Stimulated activated CD4-positive, alpha-beta T cell treated with anti-CD3 and anti-CD28 coated beads, Interleukin-1b, Interleukin-23, amount 100 ng/mL, for 1 hour (primary cell): ENCODE measurements at places on chromosomes 16 and 17.

DNA sequence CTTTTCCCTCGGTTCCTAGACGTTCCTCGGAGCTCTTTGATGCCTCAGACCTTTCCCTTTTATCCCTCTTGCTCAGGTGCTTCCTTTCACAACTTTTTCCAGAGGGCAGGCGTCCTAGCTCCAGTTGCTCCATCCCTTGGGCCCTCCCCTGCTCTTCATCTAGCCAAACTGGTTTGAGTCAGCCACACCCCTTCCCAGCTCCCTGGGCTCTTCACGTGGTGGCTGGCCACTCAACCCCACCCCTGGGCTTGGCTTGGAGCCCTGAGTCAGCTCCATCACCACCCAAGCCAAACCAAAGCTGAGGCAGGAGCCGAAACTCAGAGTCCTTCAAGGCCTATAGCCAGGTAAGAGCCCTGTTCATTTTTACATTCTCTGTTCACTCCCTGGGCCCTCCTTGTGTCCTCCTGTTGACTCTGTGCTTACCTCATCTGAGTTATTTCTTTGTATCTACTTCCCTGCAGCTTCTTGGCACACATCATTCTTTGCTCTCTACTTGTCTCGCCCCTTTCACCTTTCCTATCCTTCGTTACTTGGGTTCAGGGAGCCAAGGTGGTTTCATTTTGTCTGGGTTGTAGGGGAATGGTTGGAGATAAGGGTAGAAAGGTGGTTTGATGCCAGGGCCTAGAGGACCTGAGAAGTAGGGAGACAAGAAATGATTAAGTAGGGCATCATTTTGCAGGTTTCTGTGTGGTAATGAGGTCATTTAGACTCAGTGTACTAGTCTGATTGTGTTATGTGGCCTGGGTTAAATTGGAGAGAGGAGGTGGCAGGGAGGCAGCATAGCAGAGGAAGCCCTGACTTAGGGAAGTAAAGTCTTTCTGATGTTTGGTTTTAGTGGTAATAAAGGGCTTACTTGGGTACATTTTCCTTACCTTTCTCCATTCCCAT lies 7.6 kb upstream of the PHKG2 start:
- DNase-seq: no peak

GRCh38 chr17:33240362-33240761 lies 52.7 kb downstream of the ASIC2 start:
- DNase-seq: no peak

- DNase-seq: no peak
Measured at GRCh38 chr16:89315271-89315670, 97.8 kb downstream of the ZNF778 start.

- no peak for DNase-seq
Measured at GRCh38 chr17:57888311-57889216, 38.7 kb upstream of the MRPS23 start.

- DNase-seq: no peak
Measured at GRCh38 chr17:62030264-62030663, 34.8 kb downstream of the MED13 start.

DNA sequence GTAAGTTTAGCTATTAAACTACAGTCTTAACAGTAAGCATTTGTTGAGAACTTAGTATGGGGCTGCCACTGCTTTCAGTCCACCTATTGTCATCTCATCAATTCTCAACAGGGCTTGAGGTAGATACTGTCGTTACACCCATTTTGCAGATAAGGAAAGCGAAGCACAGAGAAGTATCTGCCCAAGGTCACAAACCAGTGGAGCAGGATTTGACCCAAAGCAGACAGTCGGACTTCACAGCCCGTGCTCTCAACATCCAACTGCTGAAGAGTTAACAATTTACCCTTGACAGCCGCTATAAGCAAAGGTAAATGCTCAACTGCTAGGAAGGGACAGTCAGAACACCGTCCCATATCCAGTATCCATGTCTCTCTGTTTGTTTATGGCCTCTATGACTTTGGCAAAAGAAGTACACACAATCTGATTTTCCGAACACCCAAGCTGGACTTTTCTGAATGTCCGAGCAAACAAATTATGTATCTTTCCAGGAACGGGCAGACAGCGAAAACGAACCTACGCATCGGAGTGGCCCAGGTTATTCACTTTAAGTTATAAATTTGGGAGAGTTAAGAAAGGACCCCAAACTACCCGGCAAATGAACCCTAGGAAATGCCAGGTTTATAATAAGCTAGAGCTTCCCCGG lies 1.2 kb downstream of the SIAH1 start:
- DNase-seq: no peak

DNA sequence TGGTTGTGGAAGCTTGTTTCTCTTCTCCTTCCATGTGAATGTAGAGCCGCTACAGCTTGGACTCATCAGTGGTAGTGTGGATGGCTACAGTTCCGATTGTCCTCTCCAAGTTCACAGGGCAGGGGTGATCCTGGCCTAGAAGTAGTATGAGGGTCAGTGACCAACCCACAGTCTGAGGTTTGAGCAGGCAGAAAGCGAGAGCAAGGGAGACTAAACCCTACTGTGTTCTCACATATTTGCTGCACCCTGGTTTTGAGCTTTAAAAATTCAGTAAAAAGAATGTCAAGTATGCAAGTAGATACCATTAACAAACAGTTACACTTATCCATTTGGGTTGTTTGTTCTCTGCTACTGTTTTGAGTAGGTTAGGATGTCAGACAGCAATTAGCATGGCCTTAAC lies 148.9 kb downstream of the MRTFB start:
- no peak for DNase-seq

DNA sequence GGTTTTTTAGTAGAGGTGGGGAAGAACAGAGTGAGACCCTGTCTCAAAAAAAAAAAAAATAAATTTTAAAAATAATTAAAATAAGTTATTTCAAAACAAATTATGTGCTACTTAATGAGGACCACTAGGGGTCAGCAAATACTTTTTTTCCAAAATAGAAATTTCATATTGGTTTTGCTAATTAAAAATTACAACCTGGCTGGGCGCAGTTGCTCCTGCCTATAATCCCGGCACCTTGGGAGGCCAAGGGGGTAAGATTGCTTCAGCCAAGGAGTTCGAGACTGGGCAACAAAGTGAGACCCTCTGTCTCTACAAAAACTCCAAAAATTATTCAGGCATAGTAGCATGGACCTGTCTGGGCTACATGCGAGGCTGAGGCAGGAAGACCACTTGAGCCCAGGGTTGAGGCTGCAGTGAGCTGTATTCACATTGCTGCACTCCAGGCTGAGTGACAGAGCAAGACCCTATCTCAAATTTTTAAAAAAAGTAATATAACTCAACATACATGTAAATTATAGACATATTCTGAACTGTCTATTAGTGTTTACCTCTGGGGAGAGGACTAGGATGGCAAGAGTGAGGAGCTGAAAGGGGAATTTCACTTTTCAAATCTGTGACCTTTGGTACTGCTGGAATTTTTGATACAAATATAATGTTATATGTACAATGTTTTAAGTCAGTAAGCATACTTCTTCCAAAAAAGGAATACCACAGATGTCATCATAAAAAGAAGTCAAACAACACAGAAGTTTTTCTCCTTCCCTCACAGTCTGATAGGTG lies 8.1 kb downstream of the MEIOB start:
- no peak for DNase-seq

GRCh38 chr17:8693328-8693727 lies 51.3 kb downstream of the CCDC42 start:
- no peak for DNase-seq

GRCh38 chr17:60832151-60832585 lies 154.5 kb downstream of the BCAS3 start:
- no peak for DNase-seq

GRCh38 chr17:31373150-31374093 lies 18.1 kb upstream of the RAB11FIP4 start:
- DNase-seq: no peak

DNA sequence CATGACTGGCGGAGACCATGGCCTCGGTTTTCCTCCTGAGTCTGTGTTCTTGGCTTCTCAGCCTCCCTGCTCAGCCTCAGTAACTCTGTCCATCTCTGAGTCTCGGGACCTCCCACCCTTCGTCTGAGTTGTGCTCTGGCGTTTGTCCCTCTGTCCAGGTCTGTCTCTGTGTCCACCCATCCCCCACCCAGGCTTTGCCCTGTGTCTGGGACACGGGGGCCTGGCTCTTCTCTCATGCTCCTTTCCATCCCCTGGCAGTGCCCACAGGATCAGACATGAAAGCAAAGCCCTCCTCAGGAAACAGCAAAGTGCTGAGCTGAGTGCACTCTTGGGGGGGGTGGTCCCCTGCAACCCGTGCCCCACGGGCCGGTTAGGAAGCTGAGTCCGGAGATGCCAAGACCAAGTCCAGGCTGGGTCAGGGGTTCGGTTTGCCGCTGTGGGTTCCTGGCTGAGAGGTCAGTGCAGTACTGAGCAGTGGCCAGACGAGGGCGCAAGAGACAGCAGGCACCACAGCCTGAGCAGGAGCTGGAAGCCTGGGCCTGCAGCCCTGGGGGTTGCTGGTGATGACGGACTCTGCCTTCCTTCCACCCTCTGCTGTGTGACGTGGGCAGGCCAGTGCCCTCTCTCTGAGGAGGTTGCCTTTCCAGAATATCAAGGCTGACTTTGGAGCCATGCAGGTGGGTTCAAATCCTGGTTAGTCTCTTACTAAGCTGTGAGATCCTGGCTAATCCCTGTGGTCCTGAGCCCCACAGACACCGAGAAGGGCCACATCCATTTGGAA lies 2.5 kb downstream of the P2RX1 start:
- DNase-seq: peak; percentile 64
